ENCODE measurements at places on chromosomes 5 and 9.

DNA sequence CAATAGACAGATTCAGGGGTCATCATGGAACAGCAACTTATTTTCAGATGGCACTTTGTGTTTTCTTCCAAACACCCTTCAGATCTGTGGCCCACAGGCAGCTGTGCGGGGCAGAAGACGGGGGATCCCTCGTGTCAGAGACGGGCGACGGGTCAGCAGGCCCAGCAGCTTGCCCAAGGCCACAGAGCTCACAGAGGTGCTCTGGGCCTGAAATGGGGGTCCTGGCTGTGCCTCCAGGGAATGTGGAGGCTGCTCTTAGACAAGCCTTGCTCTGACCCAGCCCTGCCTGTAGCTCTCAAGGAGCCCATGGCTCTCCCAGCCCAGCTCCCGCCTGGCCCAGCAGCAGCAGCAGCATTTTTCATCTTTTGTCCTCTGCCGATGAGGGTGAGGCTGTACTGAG is 40.9 kb upstream of the SARDH start:
- no peak for DNase-seq

DNA sequence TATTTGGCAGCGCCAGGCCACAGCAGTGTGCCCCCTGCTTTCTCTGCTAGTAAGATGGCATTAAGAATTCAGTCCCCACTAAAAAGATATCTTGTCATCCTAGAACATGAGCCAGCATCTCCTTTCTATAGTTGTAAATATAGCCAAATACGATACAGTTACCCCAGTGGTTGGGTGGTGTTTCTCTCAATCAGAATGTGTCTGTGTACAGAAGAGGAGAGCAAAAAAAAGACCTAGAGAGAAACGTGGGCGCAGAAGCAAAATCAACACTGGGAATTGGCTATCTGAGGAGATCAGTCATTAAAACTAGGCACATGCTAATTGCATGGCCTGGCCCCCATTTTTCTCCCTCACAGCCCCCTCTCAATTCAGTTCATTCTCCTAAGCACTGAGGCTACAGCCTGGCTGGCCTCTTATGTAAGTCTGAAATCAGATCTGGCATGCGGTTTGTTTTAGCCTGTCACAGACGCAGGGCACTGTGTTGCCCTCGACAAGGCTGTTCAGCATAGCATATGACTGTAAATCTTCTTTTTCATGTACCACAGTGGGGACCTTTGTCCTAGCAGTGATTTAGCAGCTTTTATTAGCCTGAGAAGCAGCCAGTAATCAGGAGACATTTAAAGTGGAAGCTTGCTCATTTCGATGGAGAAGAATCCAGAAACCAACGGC is 57.8 kb downstream of the RORB start:
- peak; percentile 21 for DNase-seq

GRCh38 chr5:10854506-10855277 is 93.7 kb upstream of the DAP start:
- no peak for DNase-seq

GRCh38 chr5:169584998-169585451 is 1.5 kb downstream of the SPDL1 start:
- no peak for DNase-seq

GRCh38 chr9:133506653-133507038 is 18.1 kb downstream of the MYMK start:
- no peak for DNase-seq

GRCh38 chr5:14458414-14458813 is 123.2 kb upstream of the OTULINL start:
- no peak for DNase-seq

DNA sequence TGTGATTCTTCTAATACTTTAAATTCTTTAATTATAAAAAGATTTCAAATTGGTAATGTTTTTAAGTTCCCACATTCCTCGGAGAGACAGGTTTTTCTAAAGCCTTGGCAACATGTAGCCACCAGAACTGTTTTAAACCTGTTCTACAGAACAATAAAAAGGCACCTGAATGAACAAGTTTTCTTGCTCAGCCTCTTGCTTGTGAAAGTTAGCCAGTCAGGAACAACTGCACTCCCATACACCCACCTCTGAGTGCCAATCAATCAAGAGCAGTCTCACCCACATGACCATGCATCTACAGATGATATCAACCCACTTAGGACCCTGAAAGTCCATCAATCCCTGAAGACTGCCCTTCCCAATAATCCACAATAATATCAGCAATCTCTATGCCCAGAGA is 62.3 kb downstream of the AP3B1 start:
- no peak for DNase-seq

- DNase-seq = no peak
Observed at GRCh38 chr5:37132646-37133045, 116.5 kb downstream of the CPLANE1 start.

DNA sequence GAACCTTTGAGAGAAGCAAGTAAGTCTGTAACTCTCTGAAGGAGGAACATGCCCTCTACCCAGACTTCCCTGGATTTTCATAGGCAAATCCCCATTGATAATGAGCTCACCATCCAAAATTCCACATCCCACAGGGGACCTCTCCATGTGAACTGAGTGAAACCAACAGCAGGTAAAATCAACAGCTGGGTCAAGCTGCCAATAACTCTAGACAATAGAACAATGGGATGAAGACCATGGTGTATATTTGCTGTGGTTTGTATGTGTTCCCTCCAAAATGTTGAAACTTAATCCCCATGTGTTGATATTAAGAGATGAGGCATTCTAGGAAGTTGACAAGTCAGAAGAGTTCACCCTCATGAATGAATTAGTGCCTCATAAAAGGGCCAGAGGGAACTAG is 110.2 kb upstream of the MYO10 start:
- DNase-seq = no peak

DNA sequence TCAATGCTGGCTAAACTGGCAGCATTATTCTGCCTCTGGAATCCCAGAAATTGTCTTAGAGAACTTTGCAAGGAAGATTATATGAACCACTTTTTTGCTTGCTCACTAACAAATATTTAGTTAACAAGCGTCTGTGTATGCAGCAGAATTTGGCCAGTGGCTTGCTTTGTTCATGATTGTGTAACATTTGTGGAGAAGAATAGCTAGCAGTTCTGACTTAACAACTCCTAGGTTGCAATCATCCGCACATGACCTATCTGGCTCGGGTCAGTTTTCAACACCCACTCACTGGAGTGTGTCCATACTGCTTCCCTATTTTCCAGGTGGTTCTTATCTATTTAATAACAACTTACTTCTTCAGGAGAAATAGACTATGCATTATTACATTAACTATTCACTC is 98.5 kb downstream of the SNX18 start:
- no peak for DNase-seq

DNA sequence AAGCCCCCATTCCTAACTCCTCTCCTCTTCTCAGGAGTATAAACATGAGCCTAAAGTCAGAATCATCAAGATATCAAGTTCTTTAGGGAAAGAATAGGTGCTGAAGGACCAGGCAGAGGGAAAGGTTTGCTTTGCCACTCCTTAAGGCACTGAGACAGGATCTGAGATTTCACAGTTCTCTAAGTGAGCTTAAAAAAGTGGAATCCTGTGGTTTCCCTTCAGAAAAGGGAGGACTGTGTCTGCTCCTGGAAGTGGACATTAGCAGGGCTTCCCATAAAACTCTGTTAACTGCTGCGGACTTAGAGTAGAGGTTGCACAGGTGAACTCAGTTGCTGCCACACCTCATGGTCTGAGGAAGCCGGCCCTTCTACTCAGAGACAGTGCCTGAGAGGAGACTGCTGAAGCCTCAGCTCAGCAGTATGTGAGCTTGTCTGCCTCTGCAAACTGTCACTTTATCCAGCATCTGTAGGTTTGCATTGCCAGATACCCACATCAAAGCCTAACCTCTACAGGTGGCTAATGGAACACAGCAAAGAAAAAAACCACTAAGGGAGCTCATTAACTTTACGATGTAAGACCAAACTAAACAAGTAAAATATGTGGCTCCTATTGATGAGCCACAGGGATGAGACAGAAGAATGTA is 42.9 kb downstream of the RIC1 start:
- no peak for DNase-seq

GRCh38 chr5:12217039-12217438 is 312.8 kb upstream of the CTNND2 start:
- no peak for DNase-seq

GRCh38 chr9:133441571-133441970 is 18.2 kb upstream of the CACFD1 start:
- DNase-seq = no peak

DNA sequence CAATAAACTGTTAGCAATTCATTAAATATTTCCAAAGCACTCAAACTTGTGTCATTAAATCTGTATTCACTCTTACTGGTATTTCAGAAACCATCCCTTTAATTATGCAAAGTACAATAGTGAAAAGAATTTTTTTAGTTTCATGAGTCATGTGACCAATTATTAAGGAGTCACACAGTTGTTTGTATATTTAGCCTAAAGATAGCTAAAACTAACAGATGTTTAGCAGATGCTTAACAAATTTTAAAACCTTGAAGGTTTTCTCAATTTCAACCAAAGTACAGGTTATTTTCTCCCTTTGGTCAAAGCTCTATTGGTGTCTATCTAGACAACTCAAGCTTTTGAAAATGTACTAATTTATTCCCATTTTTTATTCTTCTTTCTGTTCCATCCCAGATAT is 44.1 kb downstream of the PJA2 start:
- no peak for DNase-seq

GRCh38 chr9:89549031-89549644 is 51.2 kb upstream of the SEMA4D start:
- no peak for DNase-seq

DNA sequence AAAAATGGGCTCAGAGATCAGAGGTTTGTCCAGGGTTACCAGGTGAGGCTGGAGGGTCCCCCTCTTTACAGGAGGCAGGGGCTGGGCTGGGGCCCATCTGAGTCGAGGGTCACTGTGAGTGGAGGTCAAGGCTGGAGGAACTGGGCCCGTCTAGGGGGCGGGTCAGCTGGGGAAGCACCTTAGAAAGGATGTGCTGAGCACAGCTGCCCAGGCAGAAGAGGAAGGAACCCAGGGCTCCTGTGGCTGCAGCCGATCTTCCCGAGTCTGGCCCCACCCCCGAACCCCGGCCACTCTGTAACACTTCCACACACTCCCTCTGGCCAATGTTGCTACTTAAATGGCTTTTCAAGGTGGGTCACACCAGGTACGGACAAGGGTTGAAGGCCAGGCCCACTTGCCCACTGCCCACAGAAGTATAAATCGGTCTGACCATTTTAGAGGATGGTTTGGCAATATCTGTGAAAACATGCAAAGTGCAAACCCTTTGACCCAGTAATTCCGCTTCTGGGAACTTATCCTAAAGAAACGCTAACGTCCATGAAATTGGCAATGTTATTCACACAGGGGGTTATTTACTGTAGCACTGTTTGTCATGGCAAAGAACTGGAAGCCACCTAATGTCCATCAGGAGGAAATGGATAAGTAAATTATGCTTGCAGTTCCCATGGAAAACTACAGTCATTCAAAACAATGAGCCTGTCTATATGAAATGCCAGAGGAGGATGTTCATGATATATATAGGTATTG is 30.5 kb upstream of the EEIG1 start:
- no peak for DNase-seq

DNA sequence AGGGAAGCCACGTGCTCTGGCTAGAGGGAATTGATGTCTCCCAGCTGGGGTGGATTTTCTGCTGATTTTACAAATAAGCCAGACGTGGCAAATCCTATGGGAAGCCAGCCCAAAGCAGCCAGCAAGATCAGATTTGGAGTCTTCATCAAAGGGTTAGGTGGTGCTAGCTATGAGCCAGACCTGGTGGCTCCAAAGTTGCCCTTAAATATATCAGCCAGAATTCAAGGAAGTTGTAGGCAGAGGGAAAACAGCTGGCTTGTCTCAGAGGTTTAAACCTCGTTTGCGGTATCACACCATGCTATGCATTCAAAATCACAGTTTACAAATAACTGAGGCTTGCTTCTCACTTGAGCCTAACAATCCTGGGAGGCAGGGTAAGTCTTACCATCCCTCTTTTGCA is 313.2 kb downstream of the MLLT3 start:
- DNase-seq = peak; percentile 28

DNA sequence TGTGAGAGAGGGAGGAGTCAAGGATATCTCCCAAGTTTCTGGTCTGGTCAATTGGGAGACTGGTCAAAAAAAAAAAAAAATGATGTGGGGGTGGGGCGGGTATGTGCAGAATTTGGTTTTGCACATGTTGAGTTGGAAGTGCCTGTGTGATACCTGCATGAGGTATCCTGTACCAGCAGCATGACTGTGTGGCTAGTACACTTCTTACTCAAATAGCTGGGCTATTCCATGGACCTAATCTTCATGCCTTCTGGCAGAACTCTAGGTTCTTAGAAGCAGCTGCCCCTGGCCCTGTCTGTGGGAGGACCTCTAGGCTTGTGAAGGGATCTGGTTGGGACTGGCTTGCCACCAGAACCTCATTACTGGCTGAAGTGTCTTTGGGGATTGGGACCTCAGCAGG is 93.5 kb downstream of the RALGPS1 start:
- DNase-seq = no peak

DNA sequence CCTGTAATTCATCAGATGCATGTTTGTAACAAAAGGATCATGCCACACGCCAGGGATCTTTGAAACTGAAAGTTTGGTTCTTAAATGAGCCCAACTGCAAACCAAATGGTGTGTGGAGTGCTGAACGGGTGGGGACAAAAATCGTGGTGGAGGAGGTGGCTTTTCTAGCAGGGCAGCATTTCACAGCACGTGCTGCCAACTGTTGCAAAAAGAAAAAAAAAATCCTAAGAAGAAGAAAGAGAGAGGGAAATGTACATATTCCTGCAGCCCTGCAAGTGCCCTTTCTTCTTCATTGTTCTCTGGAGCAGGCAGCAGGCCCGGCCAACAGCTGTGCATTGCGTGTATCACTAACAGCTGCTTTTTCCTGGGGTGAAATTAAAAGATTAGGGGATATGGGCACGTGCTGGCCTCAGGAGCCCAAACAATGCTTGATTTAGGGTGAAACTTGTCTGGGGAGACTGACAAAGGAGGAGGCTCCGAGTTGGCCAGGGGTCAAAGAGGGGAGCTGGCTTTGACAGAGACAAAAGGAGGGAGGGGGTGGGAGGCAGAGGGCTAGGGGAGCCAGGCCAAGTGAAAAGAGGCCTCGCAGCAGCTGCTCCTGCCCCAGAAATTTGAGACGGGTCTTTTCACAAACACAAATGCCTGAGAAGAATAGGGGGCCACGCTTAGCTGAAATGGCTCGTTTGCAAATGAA is 73.0 kb downstream of the GADD45G start:
- DNase-seq = peak; percentile 57

DNA sequence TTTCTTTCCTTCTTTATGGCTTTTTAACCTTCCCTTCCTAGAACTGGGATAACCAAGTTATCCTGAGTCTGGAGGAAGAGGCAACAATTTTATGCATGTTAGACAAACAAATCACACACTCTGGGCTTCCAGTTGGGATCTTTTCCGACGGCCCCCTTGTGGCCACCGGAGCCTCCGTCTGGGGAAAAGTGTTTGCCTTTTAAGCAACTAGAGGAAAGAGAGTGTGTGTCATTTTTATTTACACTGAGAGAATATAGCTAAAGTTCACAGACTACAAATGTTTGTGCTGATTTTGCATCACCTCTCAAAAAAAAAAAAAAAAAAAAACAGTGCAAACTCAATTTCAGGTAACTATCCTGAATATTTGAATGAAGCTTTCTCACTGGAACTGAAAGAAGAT is 126.2 kb downstream of the SEMA6A start:
- DNase-seq = no peak

All from right kidney (tissue), 9 donors.